NCI-H2227 treated with DMSO at 0.1 percent for 48 hours (cell line): ENCODE measurements at places on chromosomes 11 and 22.

GRCh38 chr11:97201743-97202612 is 812.2 kb downstream of the JRKL start:
- no peak for DNase-seq

- no peak for DNase-seq
These were observed 2.8 kb downstream of the MFRP start for GRCh38 chr11:119343726-119344125.

GRCh38 chr22:16957781-16958180 is 50.2 kb downstream of the GAB4 start:
- no peak for DNase-seq

DNA sequence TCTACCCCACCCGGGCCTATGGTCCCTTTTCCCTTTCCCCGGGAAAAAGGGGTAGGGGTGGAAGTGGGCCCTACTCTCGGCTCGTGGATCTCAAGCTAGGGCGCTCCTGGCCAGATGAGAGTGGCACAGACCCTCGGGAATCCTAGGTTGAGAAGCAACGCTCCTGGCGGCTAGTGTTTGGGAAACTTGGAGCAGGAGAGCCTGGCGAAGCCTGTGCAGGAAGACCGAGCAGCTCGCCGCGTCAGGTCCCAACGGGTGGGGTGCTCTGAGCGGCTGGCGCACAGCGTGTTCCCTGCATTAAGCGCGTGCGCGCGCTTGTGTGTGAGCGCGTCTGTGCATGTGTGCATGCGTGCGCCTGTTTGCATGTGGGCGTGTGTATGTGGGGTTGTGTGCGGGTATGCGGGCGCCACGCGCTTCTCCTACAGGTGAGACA is 7.1 kb upstream of the FLI1 start:
- no peak for DNase-seq

DNA sequence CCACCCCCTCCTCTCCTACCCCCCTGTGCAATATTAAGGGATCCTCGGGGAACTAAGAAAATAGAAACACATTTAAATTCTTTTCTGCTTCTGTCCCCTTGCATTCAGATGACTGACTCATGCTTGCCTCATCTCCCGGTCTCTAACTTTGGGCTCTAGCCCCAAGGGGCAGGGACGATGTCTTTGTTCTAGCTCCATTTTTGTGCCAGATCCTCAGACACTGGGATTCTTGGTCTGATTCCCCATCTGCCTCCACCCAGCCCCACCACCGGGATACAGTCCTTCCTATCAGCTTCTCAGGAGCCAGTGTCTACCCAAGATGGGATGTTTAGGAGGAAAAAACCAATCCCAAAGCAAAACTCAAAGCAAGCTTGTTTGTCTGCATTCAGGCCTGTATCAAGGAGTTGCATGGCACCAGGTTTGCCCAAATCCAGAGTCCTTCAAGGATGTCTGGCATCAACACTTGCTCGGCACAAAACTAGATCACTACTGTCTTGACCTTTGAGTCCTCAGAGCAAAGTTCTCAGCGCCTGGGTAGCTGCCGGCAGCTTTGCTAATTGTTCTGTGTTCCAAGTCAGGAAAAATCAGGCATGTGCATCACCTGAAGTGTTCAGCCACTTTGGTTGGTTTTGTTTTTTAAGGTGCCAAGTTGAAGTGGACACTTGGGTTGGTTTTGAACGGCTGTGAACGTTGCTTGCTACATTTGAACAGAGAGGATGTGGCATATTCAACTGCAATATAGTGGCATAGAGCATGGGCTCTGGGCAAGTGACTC is 212.8 kb downstream of the DSCAML1 start:
- no peak for DNase-seq
